ENCODE measurements at places on chromosomes 1 and 21.

GRCh38 chr1:227192163-227192562 is 126.1 kb downstream of the CDC42BPA start:
- DNase-seq, result no peak

GRCh38 chr1:84164567-84165021 is 20.5 kb downstream of the PRKACB start:
- no peak for DNase-seq

- DNase-seq, result no peak
Measured at GRCh38 chr1:160232911-160233310, 27.7 kb downstream of the PEA15 start.

- DNase-seq, result no peak
Measured at GRCh38 chr1:216224233-216224632, 199.0 kb downstream of the USH2A start.

DNA sequence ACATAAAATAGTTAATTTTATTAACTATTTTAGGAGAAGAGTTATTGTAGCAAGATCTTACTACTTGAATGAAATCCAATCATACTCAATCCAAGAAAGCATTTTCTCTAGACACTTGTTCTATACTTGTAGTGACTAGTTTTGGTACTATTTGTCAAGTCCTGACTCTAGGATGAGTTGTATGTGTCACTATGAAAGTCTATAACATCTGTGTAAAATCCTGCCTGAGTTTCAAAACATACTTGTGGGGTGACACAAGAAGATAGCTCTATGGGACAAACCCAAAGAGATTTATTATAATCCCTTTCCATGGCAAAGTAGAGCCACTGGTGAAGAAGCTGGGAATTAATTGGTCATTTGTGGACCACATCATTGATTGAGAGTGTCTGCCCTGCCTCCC is 1042.2 kb upstream of the ADGRL4 start:
- DNase-seq, result no peak

GRCh38 chr1:231385416-231385748 is 36.7 kb downstream of the EGLN1 start:
- no peak for DNase-seq

DNA sequence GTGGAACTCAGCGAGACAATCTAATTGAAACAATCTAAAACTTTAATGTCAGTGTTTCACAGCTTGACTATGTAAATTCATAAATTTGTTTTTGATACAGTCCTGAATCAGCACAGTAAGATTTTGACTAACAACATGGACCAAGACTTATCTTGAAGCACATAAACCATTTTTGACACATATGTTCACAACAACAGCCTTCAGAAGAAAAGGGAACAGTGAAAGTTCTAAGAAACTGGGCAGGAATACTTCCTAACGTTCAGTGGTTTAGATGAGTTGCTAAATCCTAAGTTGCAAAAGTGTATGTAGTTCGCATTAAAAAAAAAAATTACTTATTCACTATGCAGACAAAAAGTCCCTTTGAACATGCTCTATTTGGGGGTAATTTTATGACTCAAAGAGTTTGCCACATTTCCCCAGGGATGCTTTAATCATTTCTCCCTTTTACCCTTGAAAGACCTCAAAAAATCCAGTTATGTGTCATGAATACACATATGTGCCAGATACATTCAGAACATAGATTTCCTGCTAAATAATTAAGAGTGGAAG is 120.2 kb downstream of the MRPL39 start:
- DNase-seq, result no peak
